Activated T-cell treated with anti-CD3 and anti-CD28 coated beads, Interleukin-2, amount 50 U/mL, for 48 hours (primary cell): ENCODE measurements at places on chromosomes 4 and X.

DNA sequence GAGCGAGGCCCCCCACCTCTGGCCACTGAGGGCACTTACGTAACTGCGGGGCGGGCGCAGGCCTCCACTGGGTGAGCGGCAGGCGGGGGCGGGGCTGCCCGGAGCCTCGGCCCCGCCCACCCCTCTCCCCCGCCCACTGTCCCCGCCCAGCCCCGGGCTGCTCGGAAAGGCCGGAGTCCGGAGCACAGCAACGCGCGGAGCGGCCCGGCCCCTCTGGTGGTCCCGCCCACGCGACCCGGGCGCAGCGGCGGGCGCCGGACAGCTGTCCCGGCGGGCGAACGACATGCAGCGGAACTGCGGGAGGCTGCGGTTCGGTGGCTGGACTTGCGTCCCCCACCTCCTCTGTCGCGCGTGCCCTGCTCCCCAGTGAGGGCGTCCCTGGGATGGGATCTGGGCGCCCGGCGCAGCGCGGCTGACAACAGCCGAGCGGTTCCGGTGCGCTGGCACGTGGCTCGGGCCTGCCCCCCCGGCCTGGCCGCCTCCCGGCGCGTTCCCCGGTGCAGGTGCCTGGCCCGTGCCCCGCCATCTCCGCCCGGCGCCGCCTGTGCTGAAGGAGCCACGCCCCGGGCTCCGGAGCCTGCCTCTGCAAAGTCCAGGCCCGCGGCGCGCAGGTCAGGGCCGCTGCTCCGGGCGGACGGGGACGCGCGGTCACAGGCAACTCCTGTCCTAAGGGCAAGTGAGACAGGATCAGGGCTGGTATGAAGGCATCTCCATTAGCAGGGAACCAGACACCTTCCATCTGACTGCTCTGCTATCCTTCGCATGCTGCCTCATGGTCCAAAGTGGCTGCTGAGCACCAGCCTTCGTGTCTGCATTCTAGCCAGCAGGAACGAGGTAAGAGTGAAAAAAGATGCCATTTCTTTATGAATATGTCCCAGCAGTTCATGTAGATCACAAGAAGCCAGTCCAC is 21.8 kb upstream of the JAKMIP1 start:
- DNase-seq = peak; percentile 42

- DNase-seq = no peak
Observed at GRCh38 chrX:19659929-19660328, 144.6 kb upstream of the MAP3K15 start.

DNA sequence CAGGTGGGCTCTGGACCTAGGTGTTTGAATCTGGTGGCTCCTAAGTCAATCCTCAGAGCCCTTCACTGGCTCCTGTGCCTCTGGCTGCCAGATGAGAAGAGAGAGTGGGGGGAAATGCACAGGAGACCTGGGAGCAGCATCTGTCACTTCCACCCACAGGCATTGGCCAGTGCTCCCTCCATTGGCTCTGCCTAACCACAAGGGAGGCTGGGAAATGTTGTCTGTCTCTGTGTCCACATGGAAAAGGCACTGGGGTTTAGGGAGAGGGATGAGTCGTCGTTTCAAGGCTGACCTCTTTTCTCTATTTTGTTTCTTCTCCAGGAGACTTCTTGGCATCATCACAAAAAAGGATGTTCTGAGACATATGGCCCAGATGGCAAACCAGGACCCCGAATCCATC is 76.4 kb downstream of the CLCN4 start:
- no peak for DNase-seq

DNA sequence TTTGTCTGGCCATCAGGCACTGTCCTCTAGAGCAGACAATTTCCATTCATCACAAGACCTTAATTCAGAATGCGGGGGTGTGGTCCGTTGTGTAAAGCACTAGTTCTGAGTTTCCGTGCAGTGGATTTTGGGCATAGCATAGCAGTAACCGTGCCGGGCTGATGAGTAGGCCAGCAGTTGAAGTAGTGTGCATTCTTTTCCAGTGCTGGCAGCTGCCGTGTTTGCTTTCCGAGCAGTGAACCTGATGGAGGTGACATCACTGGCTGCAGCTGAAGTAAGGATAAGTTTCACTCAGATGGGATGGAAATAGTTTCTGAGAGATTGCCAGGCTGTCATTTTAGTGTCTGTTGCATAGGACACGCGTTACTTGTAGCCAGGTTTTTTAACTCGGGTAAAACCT is 107.0 kb upstream of the STIM2 start:
- no peak for DNase-seq

DNA sequence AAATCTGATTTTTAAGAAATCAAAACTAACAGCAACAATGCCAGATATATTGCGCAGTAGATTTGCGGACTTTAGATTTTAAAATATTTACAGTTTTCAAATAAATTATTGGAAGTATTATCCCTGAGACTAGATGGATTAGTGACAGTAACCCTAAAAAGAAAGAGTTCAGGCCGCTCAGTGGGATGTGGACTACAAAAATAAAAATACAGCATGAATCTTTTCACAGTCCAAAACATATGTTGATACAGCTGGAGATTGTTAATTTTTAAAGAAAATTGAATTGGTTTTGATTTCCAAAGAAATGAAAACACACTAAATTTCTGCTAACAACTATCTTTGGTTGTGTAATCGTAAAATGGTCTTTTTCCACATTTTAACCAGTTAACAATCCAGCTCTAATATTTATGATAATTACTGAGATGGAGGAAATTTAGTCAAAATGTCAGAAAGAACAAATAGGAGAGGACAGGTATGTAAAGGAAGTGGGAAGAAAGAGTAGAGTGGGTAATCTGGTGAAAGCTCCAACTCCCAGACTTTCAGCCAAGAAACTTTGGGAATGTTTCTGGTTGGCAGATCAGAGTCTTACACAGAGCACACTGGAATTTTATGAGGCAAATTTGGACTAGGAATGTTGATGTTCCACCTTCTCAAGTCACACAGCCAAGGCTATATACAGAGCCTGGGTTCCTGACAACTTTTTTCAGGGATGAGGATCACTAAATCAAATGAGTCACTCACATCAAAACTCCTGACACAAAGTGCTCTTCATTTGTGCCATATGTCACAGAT is 15.1 kb downstream of the C4orf36 start:
- no peak for DNase-seq
